NCI-H1436 (cell line): ENCODE measurements at places on chromosomes 2 and 18.

GRCh38 chr2:142582317-142582716, 295.1 kb upstream of the KYNU start:
- no peak for DNase-seq

DNA sequence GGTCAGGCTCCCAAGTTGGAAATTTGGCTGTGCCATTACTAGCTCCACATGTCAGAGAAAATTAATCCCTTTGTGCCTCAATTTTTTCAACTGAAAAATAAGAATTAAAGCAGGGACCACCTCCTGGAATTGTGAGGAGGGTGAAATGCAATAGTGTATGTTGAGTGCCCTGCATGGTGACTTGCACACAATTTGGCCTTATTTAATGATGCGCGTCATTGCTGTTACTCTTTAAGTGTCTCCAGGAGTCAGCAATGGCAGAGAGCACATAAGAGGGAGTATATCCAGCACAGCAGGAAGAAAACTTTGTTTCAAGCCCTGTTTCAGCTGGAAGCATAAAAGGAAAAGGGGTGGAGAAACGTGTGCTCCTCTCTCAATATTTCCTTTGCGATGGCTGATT, 215.8 kb downstream of the ALK start:
- DNase-seq: no peak

DNA sequence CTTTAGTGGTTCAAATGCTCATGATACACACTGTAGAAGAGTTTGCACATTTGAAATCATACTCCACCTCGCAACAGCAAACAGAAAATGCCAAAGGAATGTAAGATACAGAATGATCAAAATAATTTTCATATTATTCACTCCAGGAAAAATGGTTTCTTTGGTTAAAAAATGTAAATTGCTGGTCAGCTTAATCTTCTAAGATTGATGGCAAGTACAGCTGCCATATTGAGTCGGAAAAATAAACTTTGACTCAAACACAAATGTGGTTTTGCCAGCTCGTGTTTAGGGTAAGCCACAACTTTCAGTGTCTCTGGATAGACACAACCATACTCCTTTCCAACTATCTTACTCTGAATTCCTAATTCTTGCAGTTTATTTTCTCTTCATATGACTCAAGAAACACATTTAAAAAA, 154.9 kb upstream of the SMIM21 start:
- no peak for DNase-seq

- no peak for DNase-seq
These were observed 28.8 kb upstream of the RMDN2 start for GRCh38 chr2:37896319-37896718.

DNA sequence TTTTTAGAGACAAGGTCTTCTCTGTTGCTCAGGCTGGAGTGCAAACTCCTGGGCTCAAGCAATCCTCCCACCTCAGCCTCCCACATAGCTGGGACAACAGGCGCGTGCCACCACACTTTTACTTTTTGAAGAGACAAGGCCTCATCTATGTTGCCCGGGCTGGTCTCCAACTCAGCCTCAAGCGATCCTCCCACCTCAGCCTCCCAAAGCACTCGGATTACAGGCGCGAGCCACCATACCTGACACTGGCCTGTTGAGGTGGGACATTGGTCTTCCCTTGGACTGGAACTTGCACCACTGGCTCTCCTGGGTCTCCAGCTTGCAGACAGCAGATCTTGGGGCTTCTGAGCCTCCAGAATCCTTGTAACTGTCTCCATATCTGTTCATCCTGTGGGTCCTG, 75.6 kb downstream of the NDUFA10 start:
- DNase-seq: no peak

DNA sequence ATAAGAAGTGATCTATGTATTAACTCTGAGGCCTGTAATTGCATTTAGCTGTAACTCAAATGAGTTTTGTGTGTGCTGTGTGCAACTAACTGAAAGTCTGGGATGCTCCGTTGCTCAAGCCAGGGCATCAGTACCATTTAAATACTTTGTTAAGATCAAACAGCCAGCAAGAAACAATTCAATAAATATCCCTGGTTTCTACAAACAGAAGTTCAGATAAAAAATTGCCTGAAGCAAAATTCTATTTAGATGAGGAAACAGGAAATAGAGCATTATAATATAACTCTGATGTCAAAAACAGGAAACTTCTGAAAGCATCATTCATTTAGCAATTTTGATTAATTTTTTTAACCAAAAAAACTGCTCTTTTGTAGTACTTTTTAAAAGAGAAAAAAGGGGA, 18.9 kb upstream of the SLC38A11 start:
- no peak for DNase-seq

GRCh38 chr2:20156836-20157192, 68.1 kb downstream of the SDC1 start:
- no peak for DNase-seq

DNA sequence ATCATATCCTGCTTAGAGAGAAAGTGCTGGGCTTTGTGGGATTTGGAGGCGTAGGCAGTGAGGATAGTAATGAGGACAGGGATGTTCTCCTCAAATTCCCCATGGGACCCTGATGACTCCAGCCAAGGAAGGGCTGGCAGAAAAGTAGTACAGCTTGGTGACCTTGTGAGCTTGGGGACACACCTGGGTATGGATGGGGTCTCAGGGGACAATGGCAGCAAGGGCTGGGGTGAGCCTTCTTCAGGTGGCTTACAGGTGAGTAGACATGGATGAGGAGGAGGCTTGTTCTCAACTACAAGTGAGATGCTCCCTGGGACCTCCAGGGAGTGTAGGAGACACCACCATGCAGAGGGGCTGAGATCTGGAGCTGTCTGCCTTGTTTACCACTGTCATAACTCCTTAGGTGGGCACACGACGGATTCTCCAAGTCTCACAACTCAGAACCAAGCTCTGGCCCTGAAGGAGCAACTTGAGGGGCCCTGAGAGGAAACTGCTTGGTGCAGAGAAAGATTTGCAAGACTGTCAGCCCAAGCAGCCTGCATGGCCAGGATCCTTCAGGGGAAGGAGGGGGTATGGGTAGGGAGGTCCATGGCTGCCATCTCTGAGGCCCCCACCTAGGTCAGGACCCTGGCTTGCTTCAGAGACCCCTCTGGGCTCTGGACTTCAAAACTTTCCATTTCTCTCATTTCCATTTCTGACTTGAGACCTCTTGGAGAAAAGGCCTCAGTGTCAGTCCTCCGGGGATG, 262.8 kb downstream of the DYSF start:
- no peak for DNase-seq

GRCh38 chr2:224941960-224942359, 100.3 kb downstream of the DOCK10 start:
- DNase-seq: no peak
